Activated naive CD4-positive, alpha-beta T cell treated with anti-CD3 and anti-CD28 coated beads for 36 hours (primary cell): ENCODE measurements at places on chromosomes 13 and 19.
A peak's percentile ranks its signal among the peaks of the same experiment; 100 is the strongest.

DNA sequence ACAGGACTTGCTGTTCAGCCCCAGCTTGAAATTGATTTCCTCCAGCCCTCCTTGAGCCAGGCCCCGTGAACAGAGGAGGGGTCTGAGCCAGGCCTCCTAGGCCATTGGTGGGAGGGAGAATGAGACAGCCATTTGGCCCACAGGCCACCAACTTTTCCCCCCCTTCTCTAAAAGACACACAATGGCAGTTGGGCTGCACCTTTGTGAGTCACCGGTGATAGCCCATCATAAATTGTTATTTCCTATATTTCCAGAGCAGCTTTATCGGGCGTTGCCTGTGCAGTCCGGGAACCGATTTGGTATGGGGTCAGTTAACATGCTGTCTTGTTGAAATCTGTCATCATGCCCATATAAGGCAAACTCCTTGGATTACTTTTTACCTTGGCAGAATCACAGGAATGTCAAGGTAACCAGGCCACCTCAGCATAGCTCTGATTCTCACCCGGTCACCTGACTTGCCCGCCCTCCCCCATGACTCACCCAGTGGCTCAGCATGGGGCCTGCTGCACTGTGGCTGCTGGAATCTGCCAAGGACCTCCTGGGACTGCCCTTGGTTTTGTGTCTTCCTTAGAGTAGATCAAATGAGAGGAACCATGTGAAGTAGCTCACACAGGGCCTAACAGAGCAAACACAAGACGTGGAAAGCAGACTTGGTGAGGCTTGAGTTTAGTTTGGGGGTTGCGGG lies 36.1 kb downstream of the ACTN4 start:
- no peak overlapping the region for H3K4me3 ChIP-seq
- peaks cover 56% of the 10 kb centered on the region for H3K4me1 ChIP-seq
- peak; percentile 61 for DNase-seq
- H3K36me3 ChIP-seq = peaks cover 11% of the 10 kb centered on the region
- no peaks in the 10 kb centered on the region for H3K27me3 ChIP-seq
- H3K27ac ChIP-seq = no peak overlapping the region

- H3K4me3 ChIP-seq = no peak overlapping the region
- H3K4me1 ChIP-seq = no peaks in the 10 kb centered on the region
- H3K27me3 ChIP-seq = peaks cover 22% of the 10 kb centered on the region
- no peak for DNase-seq
- peaks cover 2% of the 10 kb centered on the region for H3K36me3 ChIP-seq
Measured at GRCh38 chr19:29479941-29480340, 45.9 kb upstream of the VSTM2B start.

GRCh38 chr13:32165796-32166195 lies 134.2 kb downstream of the FRY start:
- H3K4me1 ChIP-seq = no peaks in the 10 kb centered on the region
- DNase-seq = no peak
- peaks cover 2% of the 10 kb centered on the region for H3K36me3 ChIP-seq
- no peak overlapping the region for H3K4me3 ChIP-seq
- H3K27ac ChIP-seq = no peak overlapping the region

DNA sequence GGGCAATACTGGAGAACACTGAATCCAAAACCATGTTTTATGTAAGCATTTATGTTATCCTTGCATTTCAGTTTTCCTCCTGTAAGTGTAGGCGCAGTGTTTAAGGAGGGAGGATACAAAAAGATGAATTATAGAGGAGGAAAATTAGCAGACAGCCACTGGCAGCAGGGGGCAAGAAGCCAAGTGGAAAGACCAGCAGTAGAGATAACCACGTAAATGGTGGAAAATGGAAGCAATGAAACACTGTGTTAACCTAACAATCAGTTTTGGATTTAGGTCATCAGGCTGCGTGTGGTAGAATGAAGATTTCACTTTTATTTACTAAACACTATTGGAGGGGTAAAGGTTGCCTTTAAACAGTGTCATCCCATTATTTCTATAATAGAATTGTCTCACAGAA lies 447.3 kb downstream of the GPC6 start:
- no peaks in the 10 kb centered on the region for H3K4me1 ChIP-seq
- no peak overlapping the region for H3K4me3 ChIP-seq
- no peak for DNase-seq
- no peaks in the 10 kb centered on the region for H3K27me3 ChIP-seq
- no peak overlapping the region for H3K27ac ChIP-seq
- no peaks in the 10 kb centered on the region for H3K36me3 ChIP-seq

- no peak overlapping the region for H3K27ac ChIP-seq
- H3K36me3 ChIP-seq = no peaks in the 10 kb centered on the region
- DNase-seq = no peak
- peaks cover 7% of the 10 kb centered on the region for H3K27me3 ChIP-seq
Measured at GRCh38 chr13:59425211-59425741, 738.5 kb downstream of the DIAPH3 start.

DNA sequence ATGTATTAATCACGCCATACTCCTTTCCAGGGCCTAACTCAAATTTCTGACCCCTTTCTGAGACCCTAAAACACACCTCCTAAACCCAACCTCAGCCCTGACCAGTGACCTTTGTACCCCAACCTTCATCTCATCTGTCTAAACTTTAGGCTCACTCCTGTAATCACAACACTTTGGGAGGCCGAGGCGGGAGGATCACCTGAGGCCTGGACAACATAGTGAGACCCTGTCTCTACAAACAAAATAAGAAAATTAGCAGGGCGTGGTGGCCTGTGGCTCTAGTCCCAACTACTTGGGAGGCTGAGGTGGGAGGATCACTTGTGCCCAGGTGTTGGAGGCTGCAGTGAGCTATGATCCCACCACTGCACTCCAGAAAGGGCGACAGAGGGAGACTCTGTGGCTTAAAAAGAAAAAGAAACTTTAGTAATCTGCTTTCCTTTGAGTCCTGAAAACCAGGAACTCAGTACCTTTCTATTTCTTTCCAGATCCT lies 4.7 kb downstream of the RTN2 start:
- peak overlapping the region; percentile 17 for H3K4me3 ChIP-seq
- DNase-seq = no peak
- peaks cover 15% of the 10 kb centered on the region for H3K4me1 ChIP-seq
- peaks cover 20% of the 10 kb centered on the region for H3K27me3 ChIP-seq

- no peak overlapping the region for H3K27ac ChIP-seq
- H3K4me1 ChIP-seq = peaks cover 10% of the 10 kb centered on the region
- peak; percentile 48 for DNase-seq
- H3K27me3 ChIP-seq = no peaks in the 10 kb centered on the region
Measured at GRCh38 chr13:77429320-77430142, 102.6 kb upstream of the MYCBP2 start.

- H3K27ac ChIP-seq = no peak overlapping the region
- H3K36me3 ChIP-seq = no peaks in the 10 kb centered on the region
- H3K4me1 ChIP-seq = no peaks in the 10 kb centered on the region
- H3K4me3 ChIP-seq = no peak overlapping the region
- H3K27me3 ChIP-seq = no peaks in the 10 kb centered on the region
Measured at GRCh38 chr19:45200568-45200967, 22.0 kb downstream of the BLOC1S3 start.

GRCh38 chr19:37790244-37790925 lies 11.0 kb upstream of the ZNF573 start:
- no peaks in the 10 kb centered on the region for H3K27me3 ChIP-seq
- no peaks in the 10 kb centered on the region for H3K4me1 ChIP-seq
- DNase-seq = no peak
- peaks cover 26% of the 10 kb centered on the region for H3K36me3 ChIP-seq
- H3K4me3 ChIP-seq = no peak overlapping the region
- H3K27ac ChIP-seq = no peak overlapping the region

DNA sequence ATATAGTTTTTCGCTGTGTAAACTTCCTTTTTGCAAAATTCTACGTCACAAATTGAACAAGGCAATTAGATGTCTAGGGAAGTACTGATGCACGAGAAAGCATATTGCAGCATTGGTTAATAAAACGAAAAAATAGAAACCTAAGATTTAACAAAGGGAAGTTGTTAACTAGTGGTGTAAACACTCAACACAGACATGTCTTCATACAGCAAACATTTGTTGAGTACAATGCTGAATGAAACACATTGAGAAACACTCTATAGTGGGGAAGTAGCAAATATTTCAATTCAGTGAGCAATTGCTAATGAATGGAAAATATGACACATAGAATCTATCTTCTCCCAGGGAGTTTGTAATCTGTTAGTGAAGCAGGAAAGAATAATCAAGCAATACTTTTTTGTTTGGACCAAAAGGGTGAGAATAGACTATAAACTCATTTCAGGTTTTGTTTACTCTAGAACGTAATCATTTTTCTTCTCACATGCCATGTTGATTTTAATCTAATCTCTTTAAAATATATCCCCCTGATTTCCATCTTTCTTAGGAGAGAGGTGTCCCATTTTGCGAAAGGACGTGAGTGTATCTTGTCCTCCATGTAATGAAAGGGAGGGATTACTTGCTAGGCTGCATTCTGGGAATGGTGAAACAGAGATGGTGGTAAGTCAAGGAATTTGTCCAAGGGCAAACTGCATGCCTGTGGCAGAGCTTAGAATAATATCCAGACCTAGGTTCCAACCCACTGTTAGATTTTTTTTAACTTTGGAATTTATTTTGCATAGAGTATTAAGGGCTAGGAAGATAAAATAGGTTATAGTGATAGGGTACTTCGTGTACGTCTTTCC lies 1.7 kb upstream of the ANKRD10 start:
- no peak for DNase-seq
- H3K36me3 ChIP-seq = peaks cover 2% of the 10 kb centered on the region
- peak overlapping the region; percentile 85 for H3K4me3 ChIP-seq
- H3K27ac ChIP-seq = peak overlapping the region; percentile 41
- H3K4me1 ChIP-seq = peaks cover 43% of the 10 kb centered on the region

- no peaks in the 10 kb centered on the region for H3K36me3 ChIP-seq
- no peak overlapping the region for H3K4me3 ChIP-seq
- H3K27me3 ChIP-seq = peaks cover 16% of the 10 kb centered on the region
- no peaks in the 10 kb centered on the region for H3K4me1 ChIP-seq
Measured at GRCh38 chr13:111552891-111553655, 232.6 kb downstream of the TEX29 start.

DNA sequence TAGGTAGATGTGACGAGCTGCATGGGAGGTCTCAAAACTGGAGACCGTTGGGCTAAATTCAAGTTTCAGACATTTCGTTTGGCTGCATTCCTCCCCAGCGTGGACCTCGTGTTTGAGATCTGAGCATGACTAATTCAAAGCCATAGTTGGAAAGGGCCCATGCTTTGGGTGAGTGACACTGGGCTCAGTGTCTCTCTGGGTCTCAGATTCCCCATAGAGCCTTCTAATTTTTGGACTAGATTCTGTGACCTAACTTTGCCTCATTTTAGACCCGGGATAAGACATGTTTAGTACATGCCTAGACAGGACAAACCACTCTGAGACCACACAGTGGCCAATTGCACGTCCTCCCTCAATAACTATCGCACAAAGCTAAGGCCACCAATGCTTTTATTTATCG lies 16.6 kb downstream of the CKM start:
- H3K4me3 ChIP-seq = no peak overlapping the region
- no peak for DNase-seq
- no peaks in the 10 kb centered on the region for H3K4me1 ChIP-seq
- H3K36me3 ChIP-seq = no peaks in the 10 kb centered on the region
- no peak overlapping the region for H3K27ac ChIP-seq

- no peak overlapping the region for H3K27ac ChIP-seq
- no peak overlapping the region for H3K4me3 ChIP-seq
- no peak for DNase-seq
- H3K4me1 ChIP-seq = peaks cover 29% of the 10 kb centered on the region
Measured at GRCh38 chr19:43501661-43502418, 2.7 kb downstream of the PHLDB3 start.

DNA sequence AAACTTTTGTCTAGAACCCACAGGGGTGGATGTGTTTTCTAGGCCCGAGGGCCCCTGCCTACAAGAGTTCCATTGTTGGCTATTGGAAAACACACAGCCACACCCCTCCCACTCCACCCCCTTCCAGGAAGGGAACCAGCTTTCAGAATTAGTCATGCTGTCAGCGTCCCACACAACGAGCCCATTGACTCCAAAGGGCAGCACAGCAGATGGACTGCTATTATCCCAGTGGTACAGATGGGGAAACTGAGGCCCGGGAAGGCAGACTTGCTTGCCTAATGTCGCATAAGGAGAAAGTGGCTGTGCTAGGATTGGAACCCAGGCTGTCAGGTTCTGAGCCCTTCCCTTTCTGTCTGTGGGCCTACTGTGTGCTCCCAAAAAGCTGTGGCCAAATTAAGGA lies 8.1 kb upstream of the FXYD3 start:
- no peak overlapping the region for H3K4me3 ChIP-seq
- no peaks in the 10 kb centered on the region for H3K27me3 ChIP-seq
- peak; percentile 18 for DNase-seq
- peaks cover 4% of the 10 kb centered on the region for H3K4me1 ChIP-seq
- H3K36me3 ChIP-seq = no peaks in the 10 kb centered on the region

DNA sequence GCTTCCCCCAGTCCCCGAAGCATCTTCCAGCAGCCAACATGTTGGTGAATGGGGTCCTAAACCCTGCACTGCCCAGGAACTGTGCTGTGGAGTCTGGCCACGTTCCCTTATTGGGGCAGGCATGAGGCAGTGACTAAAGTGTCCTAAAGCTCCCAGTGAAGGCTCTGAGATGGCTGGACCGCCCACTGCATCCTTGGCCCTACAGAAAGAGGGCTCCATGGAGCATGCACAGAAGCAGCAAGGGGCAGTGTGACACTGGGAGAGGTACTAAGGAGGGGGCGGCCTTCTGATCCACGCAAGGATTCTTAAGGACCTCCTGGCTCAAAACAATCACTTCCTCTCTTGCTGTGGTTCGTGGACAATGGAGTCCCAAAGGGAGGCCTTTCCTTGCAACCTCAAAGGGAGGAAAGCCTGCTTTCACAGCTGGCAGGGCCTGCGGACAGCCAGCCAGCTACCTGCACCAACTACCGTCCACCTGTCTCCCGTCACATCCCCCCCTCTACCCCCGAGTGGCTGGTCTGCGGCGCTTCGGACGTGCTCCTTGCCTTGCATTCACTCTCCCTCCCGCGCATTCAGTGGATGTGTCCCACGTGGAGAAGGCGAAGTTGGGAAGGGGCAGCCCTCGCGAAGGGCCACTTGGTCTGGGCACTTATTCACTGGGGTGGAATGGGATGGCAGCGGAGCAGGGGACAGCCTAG lies 63.9 kb upstream of the STARD13 start:
- peaks cover 44% of the 10 kb centered on the region for H3K27me3 ChIP-seq
- H3K4me3 ChIP-seq = no peak overlapping the region
- H3K4me1 ChIP-seq = peaks cover 3% of the 10 kb centered on the region
- H3K27ac ChIP-seq = no peak overlapping the region
- H3K36me3 ChIP-seq = no peaks in the 10 kb centered on the region

DNA sequence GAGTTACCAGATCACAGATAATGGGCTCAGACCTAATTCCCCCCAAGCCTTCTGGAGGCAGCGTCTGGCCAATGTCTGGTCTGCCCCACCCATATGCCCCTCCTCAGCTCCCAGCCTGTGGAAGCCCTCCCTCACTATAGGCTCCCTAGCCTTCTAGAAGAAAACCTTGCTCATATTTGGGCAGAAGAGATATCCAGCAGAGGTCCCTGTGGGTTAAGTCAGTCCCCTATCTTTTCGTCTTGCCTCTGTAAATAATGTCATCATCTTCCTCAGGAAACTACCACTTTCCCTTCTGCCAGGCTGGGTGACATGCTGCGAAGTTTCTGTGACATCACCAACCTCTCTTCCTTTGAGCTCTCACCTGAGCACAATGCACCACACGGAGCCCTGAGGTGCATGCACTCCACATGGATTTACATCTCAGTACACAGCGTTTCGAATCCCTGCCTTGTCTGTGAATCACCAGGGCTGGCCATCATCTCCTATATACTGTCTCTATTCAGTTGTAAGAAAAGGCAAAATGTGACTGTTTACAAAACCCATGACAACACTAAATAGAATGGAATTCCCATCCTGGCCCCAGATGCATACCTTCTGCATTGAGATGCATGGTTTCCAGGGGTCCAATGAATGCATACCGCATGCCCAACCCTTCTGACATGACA lies 112.8 kb downstream of the CRYL1 start:
- H3K4me3 ChIP-seq = no peak overlapping the region
- H3K4me1 ChIP-seq = peaks cover 21% of the 10 kb centered on the region
- H3K27me3 ChIP-seq = no peaks in the 10 kb centered on the region
- peaks cover 2% of the 10 kb centered on the region for H3K36me3 ChIP-seq
- peak; percentile 67 for DNase-seq
